Stimulated activated CD4-positive, alpha-beta T cell treated with anti-CD3 and anti-CD28 coated beads, TNF-alpha, amount 100 ng/mL, for 24 hours (primary cell): ENCODE measurements at places on chromosomes 5 and 9.

GRCh38 chr9:479971-480350, 265.3 kb downstream of the DOCK8 start:
- no peak for DNase-seq

GRCh38 chr5:53481159-53481886, 894 bp downstream of the FST start:
- DNase-seq, result no peak

- no peak for DNase-seq
Observed at GRCh38 chr5:37804401-37804800, 35.4 kb downstream of the GDNF start.

DNA sequence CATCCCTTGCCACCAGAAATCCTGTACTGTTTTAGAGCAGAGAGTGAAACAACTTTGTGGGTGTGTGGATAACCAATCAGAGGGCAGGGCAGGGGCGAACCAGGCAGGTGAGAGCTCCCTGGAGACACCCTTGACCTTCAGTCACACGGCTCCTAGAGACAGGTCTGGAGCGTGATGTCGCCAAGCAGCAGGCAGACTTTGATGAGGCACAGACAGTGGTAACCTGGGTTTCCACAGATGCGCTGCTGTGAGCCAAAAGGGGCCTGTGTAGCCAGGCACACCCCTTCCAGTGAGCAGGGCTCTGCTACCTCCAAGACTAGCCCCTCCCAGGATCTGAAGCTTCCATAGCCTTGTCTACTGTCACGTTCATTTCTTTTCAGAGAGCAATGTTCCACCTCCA, 317.8 kb upstream of the ADCY2 start:
- no peak for DNase-seq

GRCh38 chr9:133449760-133450159, 10.0 kb upstream of the CACFD1 start:
- no peak for DNase-seq
